Vein endothelial cell (primary cell): ENCODE measurements at places on chromosomes 16 and 17. TPM values are rescaled to one million over a fixed set of nuclear protein-coding genes. Genes with fewer than 3 reads are reported as not detected.

The UNK gene
- 17.9 and 19.6 TPM in 2 replicates for total RNA-seq

The TBC1D3D gene
- total RNA-seq = not detected in 2 replicates

The SBK1 gene
- total RNA-seq = 0.10 and 0.33 TPM in 2 replicates

The SPAG7 gene
- total RNA-seq = 40.2 and 45.6 TPM in 2 replicates

The CARD14 gene
- 0.10 TPM in 1 of 2 replicates, not detected in the other for total RNA-seq

The OXLD1 gene
- total RNA-seq = 24.5 and 29.7 TPM in 2 replicates

The ANKRD40CL gene
- not detected in 2 replicates for total RNA-seq

The FNDC8 gene
- not detected in 2 replicates for total RNA-seq

The ZDHHC1 gene
- total RNA-seq = 8.5 and 13.1 TPM in 2 replicates

The HASPIN gene
- 7.8 and 12.9 TPM in 2 replicates for total RNA-seq

The ABCC11 gene
- total RNA-seq = not detected in 2 replicates

The TMEM114 gene
- total RNA-seq = not detected in 2 replicates

The ABCA8 gene
- 1.3 and 1.4 TPM in 2 replicates for total RNA-seq

The NTN1 gene
- 0.19 and 0.65 TPM in 2 replicates for total RNA-seq

The KCNH4 gene
- total RNA-seq = under 0.01 TPM in 1 of 2 replicates, not detected in the other

The PRRT2 gene
- total RNA-seq = 0.19 and 0.65 TPM in 2 replicates

The WNT3 gene
- total RNA-seq = 1.2 and 1.3 TPM in 2 replicates

The BBS2 gene
- total RNA-seq = 35.3 and 38.2 TPM in 2 replicates

The TNFSF13 gene
- 1.3 and 2.5 TPM in 2 replicates for total RNA-seq

The MT1F gene
- total RNA-seq = 0.33 and 0.38 TPM in 2 replicates

The PSMD3 gene
- total RNA-seq = 155 and 179 TPM in 2 replicates

The IL21R gene
- total RNA-seq = 0.29 and 0.33 TPM in 2 replicates

The C1QTNF8 gene
- not detected in 2 replicates for total RNA-seq

The PDP2 gene
- total RNA-seq = 8.2 and 12.2 TPM in 2 replicates

The MT1H gene
- total RNA-seq = not detected in 2 replicates

The ACSM5 gene
- total RNA-seq = 0.65 TPM in 1 of 2 replicates, not detected in the other

The TBX2 gene
- total RNA-seq = 0.29 TPM in 1 of 2 replicates, not detected in the other

The ABCA3 gene
- 33.9 and 35.9 TPM in 2 replicates for total RNA-seq

The ZNF768 gene
- total RNA-seq = 25.3 and 32.0 TPM in 2 replicates

The SNTB2 gene
- total RNA-seq = 76.1 and 87.1 TPM in 2 replicates

The PIRT gene
- not detected in 2 replicates for total RNA-seq

The MINK1 gene
- 57.6 and 66.6 TPM in 2 replicates for total RNA-seq

The RAB26 gene
- 0.65 and 0.86 TPM in 2 replicates for total RNA-seq

The ASGR1 gene
- total RNA-seq = 10.3 and 10.8 TPM in 2 replicates

The MSLN gene
- not detected in 2 replicates for total RNA-seq

The MT4 gene
- total RNA-seq = not detected in 2 replicates

The KRTAP4-1 gene
- total RNA-seq = not detected in 2 replicates
